Pancreas (tissue), 10 donors: ENCODE measurements at places on chromosomes 16 and 17. TPM values are rescaled to one million over a fixed set of nuclear protein-coding genes. Genes with fewer than 3 reads are reported as not detected.
A peak's percentile ranks its signal among the peaks of the same experiment; 100 is the strongest.

DNA sequence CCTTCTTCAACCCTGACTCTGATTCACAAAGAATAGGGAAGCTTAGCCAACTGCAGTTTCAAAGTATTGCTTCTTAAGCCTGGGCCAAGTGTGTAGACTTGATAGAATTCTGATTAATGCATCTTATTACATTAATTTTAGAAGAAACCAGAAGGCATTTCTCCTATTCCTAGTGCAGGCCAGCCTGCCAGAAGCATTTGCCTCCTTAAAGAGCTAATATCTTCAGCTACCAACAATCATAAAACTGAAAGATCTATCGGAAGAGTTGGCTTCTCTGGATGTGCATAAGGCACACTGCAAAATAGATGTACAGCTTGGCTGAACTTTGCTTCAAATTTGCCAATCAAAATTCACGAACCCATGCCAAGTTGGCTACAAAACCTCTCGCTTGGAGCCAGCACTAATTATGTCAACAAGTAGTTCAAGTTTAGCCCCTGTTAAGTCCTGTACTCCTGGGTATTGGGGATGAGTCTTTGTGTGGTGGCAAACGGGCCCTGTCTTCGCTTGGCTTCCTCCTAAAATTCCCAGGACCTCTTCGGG is 717.8 kb downstream of the WWOX start:
- H3K27ac ChIP-seq, result no peak overlapping the region
- no peak for DNase-seq
- H3K4me3 ChIP-seq, result no peak overlapping the region

DNA sequence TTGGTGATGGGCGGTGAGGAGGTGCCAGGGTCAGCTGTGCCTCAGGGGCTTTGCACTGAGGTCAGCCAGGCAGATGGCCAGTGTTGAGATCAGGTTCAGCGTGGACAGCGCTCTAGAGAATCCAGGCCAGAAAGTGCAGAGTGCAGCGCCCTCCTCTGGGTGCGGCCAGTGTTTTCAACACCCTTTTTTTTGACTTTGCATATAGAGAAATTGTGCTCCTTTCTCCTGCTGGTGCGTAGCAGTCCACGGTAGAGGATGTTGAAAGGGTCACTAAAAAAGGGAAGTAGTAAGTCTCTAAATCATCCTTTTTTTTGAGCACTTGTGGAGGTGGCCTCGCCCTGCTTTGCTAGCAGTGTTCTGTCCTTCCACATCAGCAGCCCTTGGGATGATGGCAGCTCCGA is 53.9 kb downstream of the BANP start:
- no peaks in the 10 kb centered on the region for H3K36me3 ChIP-seq
- no peaks in the 10 kb centered on the region for H3K4me1 ChIP-seq
- no peak overlapping the region for H3K27ac ChIP-seq

The MXRA7 gene
- total RNA-seq, result 60.9 TPM

- no peak for DNase-seq
- no peak overlapping the region for H3K27ac ChIP-seq
- no peak overlapping the region for H3K4me3 ChIP-seq
Observed at GRCh38 chr17:52762147-52762793, 603.8 kb upstream of the CA10 start.

DNA sequence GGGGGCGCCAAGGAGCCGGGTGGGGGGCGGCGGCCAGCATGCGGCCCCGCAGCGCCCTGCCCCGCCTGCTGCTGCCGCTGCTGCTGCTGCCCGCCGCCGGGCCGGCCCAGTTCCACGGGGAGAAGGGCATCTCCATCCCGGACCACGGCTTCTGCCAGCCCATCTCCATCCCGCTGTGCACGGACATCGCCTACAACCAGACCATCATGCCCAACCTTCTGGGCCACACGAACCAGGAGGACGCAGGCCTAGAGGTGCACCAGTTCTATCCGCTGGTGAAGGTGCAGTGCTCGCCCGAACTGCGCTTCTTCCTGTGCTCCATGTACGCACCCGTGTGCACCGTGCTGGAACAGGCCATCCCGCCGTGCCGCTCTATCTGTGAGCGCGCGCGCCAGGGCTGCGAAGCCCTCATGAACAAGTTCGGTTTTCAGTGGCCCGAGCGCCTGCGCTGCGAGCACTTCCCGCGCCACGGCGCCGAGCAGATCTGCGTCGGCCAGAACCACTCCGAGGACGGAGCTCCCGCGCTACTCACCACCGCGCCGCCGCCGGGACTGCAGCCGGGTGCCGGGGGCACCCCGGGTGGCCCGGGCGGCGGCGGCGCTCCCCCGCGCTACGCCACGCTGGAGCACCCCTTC is 484 bp downstream of the FZD2 start:
- H3K27me3 ChIP-seq, result no peaks in the 10 kb centered on the region
- H3K36me3 ChIP-seq, result no peaks in the 10 kb centered on the region
- H3K27ac ChIP-seq, result no peak overlapping the region
- DNase-seq, result peak; percentile 72
- peak overlapping the region; percentile 57 for H3K4me3 ChIP-seq

GRCh38 chr17:78933025-78933958 is 8.1 kb upstream of the TIMP2 start:
- no peak overlapping the region for H3K4me3 ChIP-seq
- peak; percentile 50 for DNase-seq
- peak overlapping the region; percentile 96 for H3K27ac ChIP-seq
- H3K36me3 ChIP-seq, result no peaks in the 10 kb centered on the region
- no peaks in the 10 kb centered on the region for H3K27me3 ChIP-seq
- H3K4me1 ChIP-seq, result peaks cover 10% of the 10 kb centered on the region

- peaks cover 6% of the 10 kb centered on the region for H3K36me3 ChIP-seq
- no peaks in the 10 kb centered on the region for H3K27me3 ChIP-seq
- H3K4me1 ChIP-seq, result no peaks in the 10 kb centered on the region
- H3K4me3 ChIP-seq, result no peak overlapping the region
Observed at GRCh38 chr16:23383881-23384280, 69.1 kb downstream of the COG7 start.

- no peaks in the 10 kb centered on the region for H3K36me3 ChIP-seq
- H3K4me3 ChIP-seq, result no peak overlapping the region
- H3K4me1 ChIP-seq, result peaks cover 2% of the 10 kb centered on the region
- H3K27ac ChIP-seq, result no peak overlapping the region
Observed at GRCh38 chr16:85367485-85367884, 245.6 kb upstream of the GSE1 start.

DNA sequence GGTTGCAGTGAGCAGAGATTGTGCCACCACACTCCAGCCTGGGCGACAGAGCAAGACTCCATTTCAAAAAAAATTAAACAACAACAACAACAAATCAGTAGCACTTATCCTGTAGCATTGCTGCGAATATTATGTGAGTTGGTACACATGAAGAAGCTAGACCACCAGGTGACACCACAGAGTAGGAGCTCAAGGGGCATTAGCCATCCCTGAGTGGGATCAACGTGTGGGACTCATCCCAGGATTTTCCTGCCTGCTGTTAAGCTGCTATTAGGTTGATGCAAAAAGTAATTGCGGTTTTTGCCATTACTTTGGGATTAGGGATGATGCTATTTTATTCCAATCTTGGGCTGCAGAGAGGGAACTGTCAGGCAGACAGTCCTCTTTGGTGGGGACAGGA is 47.2 kb downstream of the OTOA start:
- H3K4me1 ChIP-seq, result no peaks in the 10 kb centered on the region
- H3K4me3 ChIP-seq, result no peak overlapping the region
- DNase-seq, result no peak
- no peaks in the 10 kb centered on the region for H3K27me3 ChIP-seq
- no peaks in the 10 kb centered on the region for H3K36me3 ChIP-seq

The GPRC5C gene
- total RNA-seq, result 106 TPM

- H3K4me3 ChIP-seq, result peak overlapping the region; percentile 74
- DNase-seq, result no peak
- H3K36me3 ChIP-seq, result no peaks in the 10 kb centered on the region
- peaks cover 29% of the 10 kb centered on the region for H3K4me1 ChIP-seq
- H3K27me3 ChIP-seq, result no peaks in the 10 kb centered on the region
Observed at GRCh38 chr17:38353086-38353604, 1.5 kb downstream of the SOCS7 start.

DNA sequence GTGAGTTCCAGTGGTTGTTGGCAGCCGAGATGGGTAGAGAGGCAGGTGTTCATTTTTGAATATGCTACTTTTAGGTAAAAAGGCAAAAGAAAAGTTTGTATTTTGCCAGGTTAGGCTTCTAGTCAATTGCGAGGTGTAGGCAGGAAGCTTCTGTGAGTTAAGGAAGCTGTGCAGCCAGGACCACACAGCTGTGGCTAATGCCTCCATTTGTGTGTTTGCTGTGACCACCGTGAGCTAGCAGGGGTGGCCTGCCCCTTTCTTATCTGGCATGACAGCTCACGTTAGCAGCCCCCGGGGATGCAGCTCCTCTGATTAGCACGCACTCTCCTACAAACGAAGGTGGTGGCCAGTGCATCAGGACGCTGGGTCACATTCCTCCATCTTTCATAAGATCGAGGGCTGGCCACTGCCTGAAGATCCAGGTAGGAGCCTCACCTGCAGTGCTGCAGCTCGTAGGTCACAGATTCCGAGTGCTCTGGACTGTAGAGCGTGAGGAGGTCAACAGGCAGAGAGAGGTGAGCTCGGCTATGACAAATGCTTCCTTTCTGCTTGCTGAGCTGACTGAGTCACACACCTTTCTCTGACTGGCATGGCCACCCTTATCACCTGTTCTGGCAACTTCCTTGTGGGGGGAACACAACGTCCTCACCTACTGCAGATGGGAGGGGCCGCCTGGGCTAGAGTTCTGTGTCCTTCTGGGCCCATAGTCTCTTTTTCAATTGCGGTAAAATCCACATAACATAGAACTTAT is 244.4 kb downstream of the HS3ST3B1 start:
- no peaks in the 10 kb centered on the region for H3K27me3 ChIP-seq
- no peak for DNase-seq
- no peak overlapping the region for H3K4me3 ChIP-seq
- no peaks in the 10 kb centered on the region for H3K36me3 ChIP-seq
- H3K4me1 ChIP-seq, result no peaks in the 10 kb centered on the region

GRCh38 chr16:79605999-79606398 is 5.5 kb upstream of the MAF start:
- no peak overlapping the region for H3K27ac ChIP-seq
- no peaks in the 10 kb centered on the region for H3K36me3 ChIP-seq
- no peak overlapping the region for H3K4me3 ChIP-seq
- no peaks in the 10 kb centered on the region for H3K27me3 ChIP-seq
- no peaks in the 10 kb centered on the region for H3K4me1 ChIP-seq

DNA sequence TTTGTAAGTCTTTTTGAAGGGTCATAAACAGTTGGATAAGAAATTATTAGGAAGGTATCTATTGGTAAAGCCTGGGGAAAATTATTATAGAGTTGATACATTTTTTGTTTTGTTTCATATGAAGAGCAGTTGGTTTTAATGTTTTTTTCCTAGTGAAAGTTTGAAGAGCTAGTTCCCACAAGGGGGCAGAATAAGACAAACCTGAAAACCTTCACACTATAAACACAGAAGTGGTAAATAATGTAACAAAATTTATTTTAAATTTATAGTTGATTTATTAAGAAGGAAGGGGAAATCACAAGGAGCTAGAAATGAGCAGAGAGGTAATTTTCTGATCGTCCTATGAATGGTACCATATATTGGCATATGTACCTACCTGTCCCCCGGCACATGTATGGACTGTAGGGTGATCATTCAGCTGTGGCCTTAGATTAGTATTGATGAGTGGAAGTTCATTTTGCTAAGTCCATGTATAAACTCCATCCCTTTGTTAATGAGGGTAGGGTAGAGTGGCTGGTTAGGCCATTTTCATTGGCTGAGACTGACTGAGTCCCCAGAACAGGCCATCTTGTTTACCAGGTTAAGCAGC is 116.3 kb downstream of the TANC2 start:
- no peak overlapping the region for H3K27ac ChIP-seq
- no peak for DNase-seq
- H3K4me3 ChIP-seq, result no peak overlapping the region
- no peaks in the 10 kb centered on the region for H3K36me3 ChIP-seq
- no peaks in the 10 kb centered on the region for H3K4me1 ChIP-seq
- H3K27me3 ChIP-seq, result no peaks in the 10 kb centered on the region

GRCh38 chr17:80791758-80792284 is 199.8 kb upstream of the CHMP6 start:
- H3K4me3 ChIP-seq, result no peak overlapping the region
- no peak for DNase-seq
- H3K4me1 ChIP-seq, result no peaks in the 10 kb centered on the region
- H3K27me3 ChIP-seq, result no peaks in the 10 kb centered on the region

DNA sequence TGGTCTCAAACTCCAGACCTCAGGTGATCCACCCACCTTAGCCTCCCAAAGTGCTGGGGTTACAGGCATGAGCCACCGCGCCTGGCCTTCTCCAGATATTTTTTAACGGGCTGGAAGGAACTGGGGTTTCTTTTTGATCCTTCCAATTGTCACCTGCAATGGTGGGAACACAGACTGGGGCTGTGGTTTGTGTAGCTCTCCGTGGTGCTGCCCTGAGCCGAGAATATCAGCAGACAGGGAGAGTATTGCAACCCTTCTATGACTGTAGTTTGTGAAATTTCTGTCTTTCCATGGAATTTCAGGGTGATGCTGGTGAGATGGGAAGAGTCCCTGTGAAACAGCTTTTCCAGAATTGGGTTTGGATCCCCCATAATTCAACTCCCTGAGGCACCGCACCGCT is 263.5 kb downstream of the ENGASE start:
- no peak for DNase-seq
- H3K4me1 ChIP-seq, result no peaks in the 10 kb centered on the region
- no peaks in the 10 kb centered on the region for H3K27me3 ChIP-seq

The HOXB2 gene
- total RNA-seq, result 0.54 TPM
